Activated CD4-positive, alpha-beta T cell treated with anti-CD3 and anti-CD28 coated beads for 36 hours (primary cell): ENCODE measurements at places on chromosomes 3 and 15.

DNA sequence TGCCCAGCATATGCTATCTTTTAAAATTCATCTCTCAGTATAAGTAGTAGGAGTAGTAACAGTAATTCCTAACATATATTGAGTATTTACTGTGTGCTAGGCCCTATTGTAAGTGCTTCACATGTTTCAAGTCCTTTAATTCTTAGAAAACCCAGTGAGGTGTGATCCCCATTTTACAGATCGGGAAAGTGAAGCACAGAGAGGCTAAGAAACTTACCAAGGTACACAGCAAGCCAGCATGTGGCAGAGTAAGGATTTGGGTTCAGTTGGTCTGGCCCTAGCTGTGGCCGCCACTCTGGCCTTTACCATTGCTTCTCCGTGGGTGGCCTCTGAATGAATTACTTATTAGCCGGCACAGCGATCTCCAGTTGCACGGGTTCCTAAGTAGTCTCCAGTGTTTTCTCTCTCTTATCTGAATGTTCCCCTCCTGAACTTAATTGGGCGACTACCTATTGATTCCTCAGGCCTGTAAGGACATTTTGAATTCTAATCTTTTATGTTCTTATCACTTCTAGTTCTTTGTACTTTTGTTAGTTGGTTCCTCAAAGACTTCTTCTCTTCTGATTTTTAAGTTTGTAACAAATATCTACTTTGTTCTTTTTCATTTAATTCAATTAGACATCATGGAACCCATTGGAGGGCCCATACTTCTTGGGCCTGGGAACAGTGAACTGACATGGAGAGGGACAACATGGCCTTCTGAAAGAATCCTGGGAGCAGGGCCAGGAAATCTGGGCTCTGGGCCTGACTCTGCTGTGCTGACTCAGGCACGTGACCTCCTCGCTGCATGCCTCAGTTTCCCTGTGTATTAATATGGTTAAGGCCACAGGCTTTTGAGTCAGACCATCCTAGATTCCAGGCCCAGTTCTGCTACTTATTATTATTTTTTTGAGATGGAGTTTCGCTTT, 11.6 kb downstream of the CLCN2 start:
- no peak for DNase-seq

GRCh38 chr3:150830094-150830681, 67.2 kb upstream of the SIAH2 start:
- DNase-seq: peak; percentile 33

GRCh38 chr3:19348941-19349564, 200.7 kb downstream of the KCNH8 start:
- peak; percentile 22 for DNase-seq

DNA sequence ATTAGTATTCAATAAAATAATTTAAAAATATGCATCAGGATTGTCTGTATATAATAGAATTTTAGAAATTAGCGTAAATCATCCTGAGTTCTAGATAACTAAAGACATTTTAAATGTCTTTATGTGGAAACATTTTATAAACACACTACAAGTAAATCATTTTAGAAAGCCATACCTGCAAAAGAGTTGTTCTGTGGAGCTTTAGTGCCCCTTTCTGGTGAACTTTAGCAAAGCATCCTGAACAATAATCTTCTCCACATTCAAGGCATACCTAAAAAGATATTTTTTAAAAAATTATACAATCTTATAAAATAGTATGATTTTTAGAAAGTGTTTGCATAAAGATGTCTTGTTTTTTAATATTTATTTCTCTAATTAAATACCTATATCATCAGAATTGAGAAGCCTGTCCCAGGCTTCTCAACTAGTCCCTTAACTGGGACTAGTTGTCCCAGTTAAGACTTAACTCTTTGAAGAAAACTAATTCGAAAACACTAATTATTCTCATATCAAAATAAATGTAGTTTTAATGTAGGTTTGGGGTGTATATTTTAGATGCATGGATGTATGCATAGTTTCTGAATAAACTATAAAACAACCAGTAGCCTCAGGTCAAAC, 29.7 kb downstream of the ZBBX start:
- no peak for DNase-seq

- DNase-seq: no peak
Observed at GRCh38 chr3:124512881-124513609, 217.2 kb upstream of the UMPS start.

DNA sequence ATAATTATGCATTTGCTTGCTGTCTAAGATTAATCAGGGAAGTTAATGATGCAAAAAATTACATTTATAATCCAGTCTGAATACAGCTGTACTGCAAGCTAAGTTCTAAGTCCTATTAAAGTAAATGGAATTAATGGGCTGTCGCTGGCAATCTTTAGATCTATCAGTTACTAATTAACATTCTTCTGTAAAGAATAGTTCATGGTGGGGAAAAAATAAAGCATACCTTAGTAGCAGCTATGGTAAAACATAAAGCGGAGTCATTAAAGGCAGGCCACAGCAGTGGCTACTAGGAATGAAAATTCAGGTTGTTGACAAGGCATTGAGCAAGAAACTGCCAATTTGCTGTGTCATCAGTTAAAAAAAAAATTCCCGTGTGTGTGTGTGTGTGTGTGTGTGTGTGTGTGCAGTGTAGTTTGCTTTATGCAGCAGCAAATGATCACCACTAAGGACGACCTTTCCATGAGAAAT, 129.8 kb downstream of the ZNF385D start:
- DNase-seq: no peak

- DNase-seq: no peak
Observed at GRCh38 chr3:182235504-182235903, 523.8 kb downstream of the SOX2 start.

- DNase-seq: no peak
Observed at GRCh38 chr3:119357190-119357589, 63.0 kb downstream of the ARHGAP31 start.

GRCh38 chr3:150090006-150090405, 119.3 kb upstream of the PFN2 start:
- DNase-seq: no peak

DNA sequence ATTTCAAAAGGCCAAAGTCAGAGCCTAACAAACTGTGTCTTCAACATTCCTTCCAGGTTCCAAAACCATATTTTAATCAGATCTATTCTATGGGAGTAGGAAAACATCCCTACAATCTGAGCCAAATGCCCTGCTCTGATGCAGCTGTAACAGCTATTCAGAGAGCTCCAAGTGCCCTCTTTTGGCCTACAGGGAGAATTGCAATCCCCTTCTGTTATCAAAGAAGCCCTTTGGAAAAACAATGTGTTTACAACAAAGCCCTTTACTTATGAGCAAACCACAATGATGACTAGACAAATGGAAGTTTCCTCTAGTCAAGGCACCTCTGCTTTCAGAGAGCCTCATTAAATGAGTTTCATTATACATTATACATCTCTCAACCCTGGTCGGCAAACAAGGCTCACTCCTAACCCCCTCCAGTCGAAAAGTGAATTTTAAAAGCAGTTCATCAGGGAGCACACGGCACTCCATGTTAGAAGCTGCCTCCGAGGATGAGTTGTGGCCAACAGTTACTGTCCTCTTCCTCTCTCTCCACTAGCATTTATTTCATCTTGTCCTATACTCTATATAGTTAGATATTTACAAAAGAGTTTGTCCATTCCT, 42.6 kb upstream of the TMCO5A start:
- peak; percentile 4 for DNase-seq

DNA sequence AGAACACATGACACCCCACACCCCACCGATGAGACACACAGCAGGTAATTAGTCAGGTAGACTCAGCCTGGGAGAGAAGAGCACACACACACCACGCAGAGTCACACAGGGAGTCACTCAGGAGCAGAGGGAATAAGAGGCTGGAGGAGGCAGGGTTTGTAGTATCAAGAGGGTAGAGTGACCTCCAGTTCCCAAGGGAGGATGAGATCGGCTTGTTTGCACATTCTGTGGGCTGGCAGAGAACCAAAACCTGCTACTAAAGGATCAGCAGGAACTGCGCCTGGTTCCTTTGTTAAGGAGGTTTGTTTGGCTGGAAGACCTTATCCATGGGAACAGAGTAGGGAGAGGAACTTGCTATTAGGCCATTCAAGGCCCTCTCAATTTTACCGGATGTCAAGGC, 281.4 kb upstream of the SLCO3A1 start:
- no peak for DNase-seq

DNA sequence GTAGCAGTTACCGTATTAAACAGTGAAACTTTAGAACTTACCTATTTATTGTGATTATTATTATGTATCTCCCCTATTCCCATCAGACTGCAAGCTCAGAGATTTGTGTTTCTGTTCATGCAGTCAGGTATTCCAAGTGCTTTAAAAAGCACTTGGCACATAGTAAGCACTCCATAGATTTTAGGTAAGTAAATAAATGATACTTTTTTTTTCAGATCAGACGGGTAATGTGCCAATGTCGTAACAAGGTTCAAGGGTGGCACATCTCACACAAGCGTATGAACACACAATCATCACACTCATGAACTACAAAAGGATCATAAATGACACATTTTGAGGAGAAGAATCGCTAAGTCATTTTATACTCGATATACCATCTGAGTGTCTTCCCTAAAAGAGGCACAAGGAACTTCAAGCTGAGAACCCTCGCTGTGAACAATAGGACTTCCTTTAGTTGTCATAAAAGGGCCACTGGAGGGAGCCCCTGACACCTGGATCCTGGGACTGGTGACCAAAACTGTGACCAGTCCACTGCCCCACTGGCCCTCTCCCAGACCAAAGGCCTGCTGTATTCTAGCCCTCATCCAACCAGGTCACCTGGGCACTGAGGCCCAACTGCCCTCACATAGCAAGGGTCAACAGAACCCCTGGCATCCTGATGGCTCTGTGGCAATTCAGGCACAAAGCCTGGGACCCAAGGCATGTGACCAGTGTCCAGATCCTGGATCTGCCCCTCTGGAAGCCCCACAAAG, 32.1 kb downstream of the KIF9 start:
- DNase-seq: no peak

DNA sequence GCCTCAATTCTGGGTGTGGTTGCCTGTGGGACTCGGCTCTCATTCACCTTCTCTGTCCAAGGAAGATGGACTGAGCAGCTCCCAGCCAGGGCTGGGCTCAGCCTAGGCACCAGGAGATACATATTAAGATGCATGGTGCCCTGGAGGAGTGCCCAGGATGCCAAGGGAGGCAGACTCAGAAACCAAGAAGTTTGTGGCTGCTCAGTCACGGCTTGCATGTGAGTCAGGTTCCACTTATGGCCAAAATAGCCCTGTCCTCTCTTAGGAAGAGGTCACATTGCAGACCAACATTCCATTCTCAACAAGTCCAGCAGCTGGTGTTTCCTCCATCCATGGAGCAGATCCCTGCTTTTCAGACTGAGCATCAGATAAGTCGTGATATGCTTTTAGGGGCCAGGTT, 21.8 kb downstream of the CDCP1 start:
- DNase-seq: no peak

DNA sequence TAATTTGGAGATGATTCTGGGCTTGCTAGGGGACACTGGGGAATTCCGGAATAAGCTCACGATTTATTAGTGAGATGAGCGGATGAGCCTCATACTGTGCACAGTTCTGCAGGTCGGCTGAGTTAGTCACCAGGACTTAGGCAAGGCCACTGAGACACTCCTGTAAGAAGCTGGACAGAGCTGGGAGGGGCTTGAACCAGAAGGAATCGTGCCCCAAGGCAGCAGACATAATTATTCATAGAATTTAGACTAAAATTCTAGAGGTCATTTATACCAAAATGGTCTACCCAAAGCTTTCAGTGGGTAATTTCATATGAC, 121.4 kb downstream of the VGLL4 start:
- no peak for DNase-seq

GRCh38 chr3:162738784-162739183, 1242.2 kb downstream of the OTOL1 start:
- DNase-seq: no peak

GRCh38 chr3:129238945-129239705, 10.3 kb upstream of the COPG1 start:
- DNase-seq: peak; percentile 55

DNA sequence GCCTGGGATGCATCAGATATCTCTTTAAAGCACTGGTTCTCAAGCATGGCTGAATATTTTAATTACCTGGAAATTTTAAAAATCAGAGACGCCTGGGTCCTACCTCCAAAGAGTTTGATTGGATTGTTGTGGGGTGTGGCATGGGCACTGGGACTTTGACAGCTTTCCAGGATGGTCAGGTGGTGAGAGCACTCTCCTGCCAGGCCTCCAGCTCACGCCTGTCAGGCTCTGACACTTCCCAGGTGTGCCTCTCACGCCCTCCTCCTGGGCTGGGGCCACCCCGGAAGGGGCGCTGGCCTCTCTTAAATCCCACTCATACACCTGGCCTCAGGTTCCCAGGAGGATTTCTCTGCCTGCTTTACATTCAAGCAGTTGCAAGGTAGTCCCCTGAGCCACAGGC, 48.5 kb downstream of the AMOTL2 start:
- no peak for DNase-seq

- DNase-seq: no peak
Observed at GRCh38 chr15:32679298-32679690, 37.8 kb downstream of the SCG5 start.

DNA sequence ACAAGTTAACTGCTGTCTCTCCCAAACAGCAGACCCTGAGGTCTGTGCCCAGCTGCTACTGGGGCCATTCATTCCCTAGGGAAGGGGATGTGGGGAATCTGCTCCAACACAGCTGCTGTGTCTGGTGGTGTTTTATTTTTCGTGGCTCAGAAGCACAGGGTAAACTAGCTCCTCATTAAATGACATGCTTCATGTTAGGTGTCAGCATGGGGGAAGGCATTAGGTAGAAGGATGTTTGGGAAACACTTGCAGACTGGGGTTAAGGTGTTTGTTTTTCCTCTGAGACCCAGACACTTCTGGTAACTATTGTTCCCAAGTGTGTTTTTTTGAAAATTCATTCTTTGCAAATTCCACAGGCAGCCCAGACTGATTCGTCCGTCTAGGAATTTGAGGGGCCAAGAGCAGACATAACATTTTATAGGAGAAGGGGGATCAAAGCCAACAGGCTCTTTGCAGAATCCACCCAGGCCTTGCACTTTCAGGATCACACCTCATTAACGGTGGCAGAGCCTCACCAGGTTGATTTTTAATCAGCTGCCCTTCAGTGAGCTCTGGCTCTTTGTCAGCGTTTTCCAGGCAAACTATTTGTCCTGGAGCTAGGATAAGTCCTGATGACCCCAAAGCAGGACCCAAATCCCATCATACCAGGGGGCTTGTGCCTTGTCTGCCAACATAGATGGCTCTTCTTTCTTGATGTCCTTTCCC, 65.4 kb upstream of the ITGA11 start:
- no peak for DNase-seq

DNA sequence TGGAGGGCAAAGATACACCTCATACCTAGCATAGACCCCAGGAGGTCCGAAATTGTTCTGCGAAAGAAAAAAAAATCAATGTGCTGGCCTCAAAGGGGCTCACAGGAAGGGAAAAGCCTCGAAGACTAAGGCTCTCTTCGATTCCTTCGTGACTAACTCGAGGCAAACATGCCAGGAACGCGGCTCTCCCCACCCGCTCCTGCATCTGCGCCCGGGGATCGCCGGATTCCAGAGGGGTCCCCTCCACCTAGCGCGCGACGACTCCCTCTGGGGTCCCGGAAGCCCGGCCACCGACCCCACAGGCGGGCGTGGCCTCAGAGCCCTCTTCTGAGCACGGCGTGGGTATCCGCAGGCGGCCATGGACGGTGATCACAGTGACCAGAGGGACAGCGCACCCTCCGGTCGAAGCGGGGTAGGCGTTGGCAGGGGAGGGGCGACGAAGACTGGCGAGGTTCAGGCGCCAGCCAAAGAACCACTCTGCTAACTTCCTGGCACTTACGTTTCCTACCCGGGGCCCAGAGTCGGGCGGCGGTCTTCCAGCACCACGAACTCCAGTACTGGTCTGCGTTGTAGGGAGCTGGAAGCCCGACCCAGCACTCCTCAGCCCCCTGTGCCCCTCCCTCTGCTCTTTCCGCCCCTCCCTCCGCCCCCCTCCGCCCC, 515 bp upstream of the EIF3J start:
- DNase-seq: no peak
